RCC 7860 (cell line): ENCODE measurements at places on chromosomes 2 and 18.

- no peak for DNase-seq
These were observed 41.7 kb downstream of the SH3BP4 start for GRCh38 chr2:234993541-234993981.

DNA sequence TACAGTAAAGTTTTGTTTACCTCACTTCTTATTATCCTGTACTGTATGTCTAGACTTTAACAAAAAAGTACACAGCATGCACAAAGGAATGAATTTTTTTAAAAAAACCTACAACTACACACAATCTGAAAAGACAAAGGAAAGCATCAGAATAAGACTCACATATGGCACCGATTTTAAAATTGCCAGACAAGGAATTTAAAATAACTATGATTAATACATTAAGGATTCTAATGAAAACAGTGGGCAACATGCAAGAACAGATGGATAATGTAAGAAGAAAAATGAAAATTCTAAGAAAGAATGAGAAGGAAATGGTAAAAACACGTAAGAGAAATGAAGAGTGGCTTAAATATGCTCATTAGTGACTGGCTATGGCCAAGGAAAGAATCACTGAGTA is 638.2 kb downstream of the FBXO15 start:
- no peak for DNase-seq

DNA sequence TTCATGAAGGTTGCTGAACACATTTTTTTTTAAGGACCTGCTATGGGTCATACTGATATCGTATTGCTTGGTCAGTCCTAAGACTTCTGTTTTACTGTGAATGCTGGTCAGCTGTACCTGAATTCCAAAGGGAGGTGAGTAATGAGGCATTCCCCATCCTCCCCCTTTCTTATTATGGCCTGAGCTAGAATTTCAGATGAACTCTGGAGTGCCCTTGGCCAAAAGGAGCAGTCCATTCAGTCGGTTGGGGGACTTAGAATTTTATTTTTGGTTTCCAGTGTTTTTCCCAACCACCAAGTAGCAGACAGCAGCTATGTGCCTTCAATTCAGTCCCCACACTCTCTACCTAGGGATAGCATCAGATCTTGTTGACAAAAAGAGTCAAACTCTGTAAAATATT is 26.9 kb upstream of the PDCL3 start:
- DNase-seq, result no peak

DNA sequence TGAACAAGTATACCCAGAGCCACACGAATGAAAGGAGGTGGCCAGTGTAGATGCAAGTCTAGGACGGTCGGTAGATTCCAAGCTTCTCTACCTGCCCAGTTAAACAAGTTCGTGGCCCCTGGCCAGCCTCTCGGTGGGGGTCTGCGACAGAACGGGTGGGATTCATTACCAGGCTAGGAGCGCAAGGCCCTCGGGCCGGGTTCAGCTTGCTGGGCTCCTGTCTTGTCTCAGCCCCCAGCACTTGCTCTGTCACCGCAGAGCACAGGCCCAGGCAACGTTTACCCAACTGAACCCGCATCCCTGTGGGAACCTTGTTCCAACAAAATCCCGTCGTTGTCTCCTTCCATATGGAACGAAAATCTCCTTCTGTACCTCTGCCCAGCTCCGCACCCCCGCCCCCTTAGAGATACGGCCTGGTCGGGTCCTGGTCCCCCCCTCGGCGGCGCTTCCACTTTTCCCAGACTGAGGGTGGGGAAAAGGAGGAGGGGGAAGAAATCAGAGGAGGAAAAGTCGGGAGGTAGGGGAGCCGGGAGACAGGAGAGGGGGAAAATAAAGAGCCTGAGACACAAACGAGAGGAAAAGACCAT is 1.9 kb upstream of the EMX1 start:
- DNase-seq, result no peak

DNA sequence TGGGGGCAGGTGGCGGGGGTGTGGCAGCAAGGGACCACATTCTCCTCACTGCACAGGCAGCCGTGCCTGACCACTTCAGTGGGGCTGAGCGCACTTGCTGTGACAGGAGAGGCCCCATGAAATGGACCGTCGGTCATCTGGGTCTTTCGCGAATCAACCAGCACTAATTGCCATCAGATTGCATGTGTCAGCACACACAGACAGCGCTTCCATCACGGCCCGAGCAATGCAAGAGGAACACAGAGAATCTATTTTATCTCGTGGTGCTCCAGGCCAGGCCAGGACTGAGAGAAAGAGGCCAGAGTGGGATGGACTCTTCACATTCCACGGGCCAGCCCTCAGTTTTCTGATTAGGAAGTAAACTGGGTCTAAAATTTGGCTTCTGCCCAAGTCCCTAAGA is 87.0 kb downstream of the EIPR1 start:
- no peak for DNase-seq

DNA sequence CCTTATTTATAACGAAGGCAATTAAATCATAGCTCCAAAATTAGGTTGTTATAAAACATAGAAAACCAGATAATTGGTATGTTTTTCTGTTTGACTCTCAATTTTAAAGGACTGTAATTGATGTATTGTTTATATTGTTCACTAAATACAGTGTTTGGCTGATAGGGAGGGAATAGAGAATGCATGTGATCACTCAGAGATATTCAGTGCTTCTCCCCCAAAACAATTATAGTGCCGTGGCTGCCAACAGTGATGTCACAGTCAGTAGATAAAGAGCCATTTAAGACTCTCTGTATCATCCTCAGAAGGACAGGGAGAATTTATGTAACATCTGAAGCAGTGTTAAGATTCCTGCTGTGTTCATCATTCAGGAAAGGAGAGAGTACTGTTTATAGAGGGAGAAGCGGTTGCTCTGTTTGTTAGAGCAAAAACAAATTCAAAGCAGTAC is 69.6 kb downstream of the PHLPP1 start:
- DNase-seq, result no peak

DNA sequence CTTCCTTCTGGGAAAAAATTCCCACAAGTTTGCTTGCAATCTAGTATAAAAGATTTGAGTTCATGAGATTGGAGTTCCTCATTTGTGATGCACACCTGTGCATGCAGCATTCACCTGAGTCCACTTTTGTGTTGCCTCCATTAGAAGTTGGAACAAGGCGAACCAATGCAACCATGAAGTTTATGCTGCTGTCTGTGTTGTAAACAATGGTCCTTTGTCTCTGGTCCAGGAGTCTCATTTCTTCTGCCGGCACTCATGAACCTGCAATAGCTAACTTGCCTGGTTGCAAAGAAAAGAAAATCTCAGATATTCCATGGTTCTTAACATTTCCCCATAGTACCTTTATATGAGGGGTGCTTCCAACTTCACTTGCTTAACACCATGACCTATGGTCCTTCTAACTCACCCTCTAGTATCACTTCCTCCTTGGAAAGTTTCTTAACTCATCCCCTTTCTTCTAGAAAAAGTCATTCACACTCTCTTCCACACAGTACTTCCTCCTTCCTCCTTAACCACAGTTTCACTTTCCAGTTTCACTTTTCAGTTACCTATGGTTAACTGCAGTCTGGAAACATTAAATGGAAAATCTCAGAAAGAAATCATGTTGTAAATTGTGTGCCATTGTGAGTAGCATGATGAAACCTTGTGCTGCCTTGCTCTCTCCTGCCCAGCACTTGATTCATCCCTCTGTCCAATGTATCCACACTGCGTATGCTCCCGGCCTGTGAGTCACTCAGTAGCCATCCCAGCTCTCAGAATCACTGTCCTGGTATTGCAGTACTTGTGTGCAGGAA is 128.8 kb upstream of the TRIB2 start:
- peak; percentile 60 for DNase-seq

DNA sequence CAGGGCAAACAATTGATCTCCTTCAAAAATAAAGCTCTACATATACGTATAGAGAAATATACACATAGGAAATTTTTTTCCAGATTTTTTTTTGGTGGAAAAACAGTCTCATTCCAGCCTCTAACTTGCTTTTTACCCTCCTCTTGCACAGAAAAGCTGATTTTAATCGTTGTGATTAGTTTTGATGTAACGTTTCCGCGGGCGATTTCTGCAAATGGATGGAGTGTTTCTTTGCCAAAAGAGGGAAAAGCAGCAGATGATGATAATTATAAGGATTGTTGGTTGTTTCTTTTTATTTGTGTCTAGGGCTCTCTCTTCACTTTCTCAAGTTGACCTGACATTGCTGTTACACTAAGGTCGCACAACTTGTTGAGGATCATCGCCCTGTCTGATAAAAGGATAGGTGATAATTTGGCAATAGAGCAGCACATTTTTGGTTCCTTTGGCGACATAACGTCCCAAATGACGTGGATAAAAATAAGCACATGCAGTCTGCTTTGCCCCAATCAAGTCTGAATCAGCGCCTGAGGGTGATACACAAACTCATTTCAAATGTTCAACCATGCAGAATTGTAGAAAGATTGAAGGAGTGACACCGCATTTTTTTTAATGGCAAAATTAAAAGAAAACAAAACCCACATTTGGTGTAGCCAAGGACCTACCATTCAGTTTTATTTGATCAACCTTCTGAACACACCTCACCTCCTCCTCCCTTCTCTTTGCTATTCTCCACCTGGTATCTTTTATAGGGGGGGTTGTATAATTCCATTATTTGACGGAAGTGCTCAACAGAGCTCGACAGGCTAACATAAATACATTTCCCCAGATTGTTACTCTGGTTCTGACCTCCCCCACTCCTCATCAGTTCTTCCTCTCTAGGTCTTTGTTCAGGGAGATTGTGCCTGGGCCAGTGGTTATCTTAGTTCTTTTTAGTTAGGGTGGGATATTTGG is 109.6 kb upstream of the KCTD1 start:
- DNase-seq, result no peak
